ENCODE measurements at places on chromosomes 12 and 14.
A peak's percentile ranks its signal among the peaks of the same experiment; 100 is the strongest.

DNA sequence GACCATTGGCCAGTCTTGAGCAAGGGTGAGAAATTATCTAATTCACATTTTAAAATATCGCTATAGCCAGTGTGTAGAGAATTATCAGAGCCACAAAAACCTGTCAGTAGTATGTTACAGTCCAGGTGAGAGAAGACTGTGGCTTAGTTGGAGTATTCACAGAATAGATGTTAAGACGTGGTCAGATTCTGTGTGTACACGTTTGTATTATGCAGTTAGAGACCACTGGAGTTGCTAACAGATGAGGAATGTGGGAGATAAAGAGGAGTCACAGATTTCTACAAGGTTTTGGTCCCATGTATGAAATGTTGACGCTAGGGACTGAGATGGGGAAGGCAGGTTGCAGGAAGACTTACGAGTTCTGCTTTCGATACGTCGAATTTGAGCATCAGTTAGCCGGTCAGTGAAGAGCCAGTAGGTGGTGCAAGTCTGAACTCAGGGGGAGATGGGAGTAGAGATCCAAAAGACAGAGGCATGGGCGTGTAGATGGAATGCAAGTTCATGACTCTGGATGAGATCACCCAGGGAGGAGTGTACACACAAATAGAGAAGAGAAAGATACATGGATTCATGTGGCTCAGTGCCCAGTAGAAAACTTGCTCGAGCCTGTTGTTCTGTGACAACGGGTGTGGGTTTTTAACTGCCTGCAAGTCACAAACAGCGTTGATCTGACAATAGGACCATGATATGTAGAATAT, 114.8 kb upstream of the FLRT2 start:
- DNase-seq, result no peak

- DNase-seq, result peak; percentile 26
These were observed 1.1 kb upstream of the YY1 start for GRCh38 chr14:100237735-100238418.

DNA sequence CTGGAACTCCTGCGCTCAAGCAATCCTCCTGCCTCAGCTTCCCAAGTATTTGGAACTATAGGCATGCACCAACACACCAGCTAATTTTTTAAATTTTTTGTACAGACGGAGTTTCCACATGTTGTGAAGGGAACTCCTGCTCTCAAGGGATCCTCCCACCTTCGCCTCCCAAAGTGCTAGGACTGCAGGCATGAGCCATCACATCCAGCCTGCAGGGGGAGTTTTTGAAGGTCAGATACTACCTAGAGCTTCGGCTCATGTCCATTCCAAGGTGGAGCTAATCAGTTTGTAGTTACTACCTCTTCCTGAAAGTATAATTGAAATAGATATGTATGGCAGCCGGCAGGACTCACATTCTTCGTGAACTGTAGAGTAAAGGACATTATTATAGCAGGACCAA, 3.7 kb upstream of the TAS2R19 start:
- DNase-seq, result no peak

GRCh38 chr12:25051656-25052195, 102.8 kb upstream of the BCAT1 start:
- no peak for DNase-seq

DNA sequence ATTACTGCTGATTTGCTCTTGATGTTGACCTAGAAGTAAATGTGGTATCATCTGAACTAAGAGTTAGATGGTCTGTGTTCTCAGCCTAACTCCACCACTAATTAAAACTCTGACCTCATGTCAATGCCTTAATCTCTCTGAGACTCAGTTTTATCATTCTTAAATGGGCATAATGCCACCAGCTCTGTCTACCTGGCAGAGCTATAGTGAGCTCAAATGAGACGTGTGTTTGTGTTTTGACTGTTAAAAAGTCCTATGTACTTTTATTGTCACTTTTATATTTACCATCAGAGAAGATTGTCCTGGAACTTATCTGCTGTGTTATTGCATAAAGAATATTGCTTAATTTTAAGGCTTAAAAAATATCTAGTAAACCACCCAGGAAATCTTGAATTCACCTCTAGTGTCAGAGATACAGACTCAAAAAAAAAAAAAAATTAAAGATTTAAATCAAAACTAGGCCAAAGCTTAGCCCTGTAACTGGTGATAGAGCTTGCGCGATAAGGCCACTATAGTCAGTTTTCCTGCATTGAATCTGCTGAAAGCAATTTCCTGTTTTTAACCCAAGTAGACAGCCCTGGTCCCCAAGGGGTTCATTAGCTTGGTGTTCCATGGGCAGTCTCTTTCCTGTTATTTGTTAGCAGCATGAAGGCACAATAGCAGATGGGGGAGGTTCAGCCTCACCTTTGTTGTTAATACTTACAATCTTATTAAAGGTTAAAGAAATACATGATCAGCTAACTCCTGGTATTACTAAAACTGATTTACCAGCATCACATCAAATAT, 261.8 kb downstream of the ATP23 start:
- DNase-seq, result no peak

DNA sequence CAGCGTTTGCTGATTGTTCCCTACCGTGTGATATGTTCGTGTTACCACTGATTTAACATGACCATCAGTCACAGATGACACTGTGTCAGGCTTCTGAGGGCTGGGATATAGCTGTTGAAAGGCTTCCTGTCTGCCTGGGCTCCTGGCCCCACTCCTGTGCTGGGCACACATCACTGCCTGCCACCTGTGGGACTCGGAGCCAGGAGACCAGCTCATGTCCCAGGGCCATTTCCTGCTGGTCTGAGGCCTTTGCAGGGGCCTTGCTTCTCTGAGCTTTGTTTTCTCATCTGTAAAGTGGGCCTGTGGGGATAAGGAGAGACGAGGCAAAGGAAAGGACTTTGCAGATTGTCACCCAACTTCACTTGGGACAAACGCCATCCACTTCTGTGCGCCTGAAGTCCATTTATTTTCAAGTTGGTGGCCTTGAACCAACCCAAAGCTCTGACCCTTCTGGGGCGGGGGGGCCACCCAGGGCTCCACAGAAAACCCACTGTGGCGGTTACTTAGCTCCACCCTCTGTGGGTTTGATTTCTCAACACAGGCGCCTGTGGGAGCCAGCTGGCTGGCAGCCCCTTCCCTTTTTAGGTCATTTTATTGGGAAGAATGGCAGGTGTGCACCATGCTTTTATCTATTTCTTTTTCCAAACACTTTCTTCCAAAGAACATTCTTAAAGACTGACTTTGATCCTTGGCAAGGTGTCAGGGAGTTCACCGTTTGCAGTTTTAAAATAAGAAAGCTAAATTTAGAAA, 54.1 kb downstream of the BEGAIN start:
- DNase-seq, result no peak

- DNase-seq, result no peak
These were observed 100.6 kb downstream of the NINJ2 start for GRCh38 chr12:562634-563033.

- DNase-seq, result no peak
These were observed 879.4 kb downstream of the SLC6A15 start for GRCh38 chr12:84033162-84033561.

DNA sequence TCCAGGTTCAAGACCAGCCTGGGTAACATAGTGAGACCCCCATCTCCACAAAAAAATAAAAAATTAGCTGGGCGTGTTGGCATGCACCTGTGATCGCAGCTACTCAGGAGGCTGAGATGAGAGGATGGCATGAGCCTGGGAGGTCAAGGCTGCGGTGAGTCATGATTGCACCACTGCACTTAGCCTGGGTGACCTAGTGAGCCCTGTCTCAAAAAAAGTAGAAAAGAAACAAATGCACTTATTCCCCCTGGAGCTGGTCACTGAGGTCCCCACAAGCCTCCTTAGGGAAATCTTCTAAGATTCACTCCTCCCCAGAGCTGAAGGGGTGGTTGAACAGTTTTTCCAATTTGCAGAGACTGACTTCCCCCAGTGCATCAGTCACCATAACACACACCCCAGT, 1.6 kb downstream of the CD9 start:
- no peak for DNase-seq

DNA sequence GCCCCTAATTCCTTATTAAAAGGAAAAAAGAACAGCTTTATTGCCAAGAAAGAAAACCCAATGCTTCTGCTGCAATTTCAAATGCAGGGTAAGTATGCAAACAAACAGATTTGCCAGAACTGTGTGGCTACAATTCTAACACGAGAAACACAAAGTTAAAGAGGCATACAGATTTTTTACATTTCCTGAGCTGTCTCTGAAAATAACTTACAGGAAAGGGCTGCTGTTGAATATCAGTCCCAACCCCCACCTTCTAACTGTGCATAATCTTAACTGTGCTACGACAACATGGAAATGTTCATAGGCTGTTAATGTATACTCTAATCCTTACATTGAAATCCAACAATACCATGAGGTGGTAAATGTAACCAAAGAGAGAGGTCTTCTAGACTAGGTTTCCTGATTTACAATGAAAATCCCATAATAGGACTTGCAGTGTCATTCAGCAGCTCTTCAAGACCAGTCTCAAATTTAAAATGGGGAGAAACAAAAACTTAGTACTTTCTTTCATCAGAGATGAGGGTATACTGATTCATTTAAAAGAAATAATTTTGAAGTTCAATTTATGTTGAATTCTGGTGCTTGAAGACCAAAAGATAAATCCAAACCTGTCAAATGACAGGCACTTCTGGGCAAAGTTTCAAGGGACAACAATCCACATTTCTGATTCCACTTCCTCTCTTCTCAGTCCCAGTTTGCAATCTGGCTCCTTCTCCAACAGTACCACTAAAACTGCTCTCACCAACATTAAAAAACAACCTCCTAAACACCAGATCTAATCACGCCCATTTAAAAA, 14.4 kb downstream of the FGD6 start:
- no peak for DNase-seq

DNA sequence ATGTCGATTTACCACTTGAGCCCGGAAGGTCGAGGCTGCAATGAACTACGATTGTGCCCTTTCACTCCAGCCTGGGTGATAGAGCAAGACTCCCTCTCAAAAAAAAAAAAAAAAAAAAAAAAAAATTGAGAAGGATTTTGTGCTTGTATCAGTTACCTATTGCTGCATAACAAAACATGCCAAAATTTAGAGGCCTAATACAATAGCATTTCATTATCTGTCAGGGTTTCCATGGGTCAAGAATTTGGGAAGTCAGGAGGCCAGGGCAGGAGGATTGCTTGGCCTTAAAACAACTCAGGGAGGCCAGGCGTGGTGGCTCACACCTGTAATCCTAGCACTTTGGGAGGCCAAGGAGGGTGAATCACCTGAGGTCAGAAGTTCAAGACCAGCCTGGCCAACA, 4.6 kb upstream of the SLC8B1 start:
- no peak for DNase-seq

- DNase-seq, result no peak
These were observed 20.8 kb downstream of the SERPINA1 start for GRCh38 chr14:94367347-94368242.

All from NCI-H187 (cell line).